T-cell (primary cell): ENCODE measurements at places on chromosomes 6 and 20. TPM values are rescaled to one million over a fixed set of nuclear protein-coding genes. Genes with fewer than 3 reads are reported as not detected.

DNA sequence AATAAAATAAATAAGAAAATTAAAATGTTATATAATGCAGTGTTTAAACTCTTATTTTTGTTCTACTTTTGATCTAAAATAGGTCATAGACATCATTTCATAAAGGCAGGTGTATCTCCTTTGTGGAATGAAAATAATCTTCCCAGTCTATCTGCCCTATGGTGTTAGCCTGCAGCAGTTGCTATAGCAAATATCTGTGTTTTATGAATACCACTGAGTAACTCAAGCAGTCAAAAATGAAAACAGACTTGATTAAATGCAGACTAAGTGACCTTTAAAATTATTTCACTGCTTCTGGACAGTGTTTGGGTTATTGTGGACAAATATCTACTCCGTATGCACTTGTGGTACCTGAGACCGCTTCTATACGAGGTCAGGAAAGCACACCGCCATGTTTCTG is 11.8 kb downstream of the HTR1B start:
- DNase-seq = no peak

DNA sequence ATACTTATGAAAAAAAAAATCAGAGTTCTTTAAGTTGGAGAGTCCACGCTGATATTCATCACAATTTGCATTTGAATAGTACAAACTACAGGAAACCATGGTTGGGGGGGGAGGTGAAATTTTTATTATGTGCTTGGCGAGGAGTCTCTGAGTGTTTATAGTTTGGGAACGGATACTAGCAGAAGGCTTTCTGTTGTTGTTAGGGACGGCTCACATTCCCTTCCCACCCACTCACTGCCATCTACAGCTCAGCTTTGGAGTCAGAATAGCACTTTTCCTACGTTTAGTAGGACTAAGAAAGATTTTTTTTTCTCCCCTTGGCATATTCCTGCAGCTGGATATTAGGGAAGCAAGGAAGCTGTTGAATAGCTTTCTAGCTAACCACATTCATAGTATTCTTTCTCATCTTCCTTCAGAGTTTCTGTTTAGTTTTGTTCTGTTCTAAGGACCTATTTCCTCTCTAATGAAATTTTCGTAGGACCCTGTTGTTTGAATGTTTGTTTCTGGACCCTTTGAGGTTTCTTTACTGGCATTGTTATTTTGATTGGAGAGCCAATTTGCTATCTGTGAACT is 235.1 kb upstream of the ZNF217 start:
- DNase-seq = no peak

BNIP5 gene
- total RNA-seq = not detected

DNA sequence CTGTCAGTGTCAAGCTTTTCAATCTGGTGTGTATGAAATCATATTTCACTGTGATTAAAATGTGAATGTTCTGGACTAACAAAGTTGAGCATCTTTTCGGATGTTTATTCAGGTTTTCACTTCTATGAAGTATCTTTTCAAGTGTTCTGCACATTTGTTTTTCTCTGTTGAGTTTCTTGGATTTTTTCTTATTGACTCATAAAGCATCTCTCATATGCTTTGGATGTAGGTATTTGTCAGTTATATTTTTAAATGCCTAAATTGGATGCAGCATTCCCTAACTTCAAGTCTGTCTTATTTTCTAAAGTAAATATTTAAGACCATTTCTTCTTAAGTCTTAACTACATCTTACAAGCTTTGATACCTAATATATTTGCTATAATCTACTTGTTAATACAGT is 398.0 kb downstream of the PLCB1 start:
- no peak for DNase-seq

- no peak for DNase-seq
Measured at GRCh38 chr6:150129616-150130505, 13.0 kb upstream of the PPP1R14C start.

- DNase-seq = no peak
Measured at GRCh38 chr20:56202493-56203077, 45.9 kb upstream of the MC3R start.

GRCh38 chr6:111743360-111743759 is 129.9 kb downstream of the FYN start:
- no peak for DNase-seq

DNA sequence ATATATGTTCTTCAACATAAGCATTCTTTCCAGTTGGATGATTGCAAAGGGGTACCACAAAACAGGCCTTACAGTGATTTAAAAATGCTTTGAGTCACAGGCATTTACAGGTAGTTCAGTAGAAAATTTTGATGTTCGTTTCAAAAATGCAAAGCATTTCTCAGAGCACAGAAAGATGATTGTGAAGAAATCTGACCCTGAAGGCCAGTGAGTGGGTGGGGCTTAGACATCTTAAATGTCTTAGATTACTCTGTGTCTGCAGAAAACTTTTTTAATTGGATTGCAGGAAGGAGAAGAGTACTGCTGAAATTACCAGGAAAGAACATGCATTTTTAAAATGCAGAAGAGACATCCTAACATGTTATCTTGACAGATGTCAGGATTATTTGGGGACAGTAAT is 268.3 kb downstream of the CDKAL1 start:
- no peak for DNase-seq

- DNase-seq = no peak
Measured at GRCh38 chr20:8043687-8044282, 24.2 kb upstream of the TMX4 start.

GRCh38 chr6:151140767-151141166 is 99.0 kb upstream of the AKAP12 start:
- DNase-seq = no peak

ATP5F1E gene
- total RNA-seq = 64.2 TPM

- DNase-seq = no peak
Measured at GRCh38 chr6:156839591-156840001, 62.4 kb downstream of the ARID1B start.

MAN1A1 gene
- total RNA-seq = 13.5 TPM

DNA sequence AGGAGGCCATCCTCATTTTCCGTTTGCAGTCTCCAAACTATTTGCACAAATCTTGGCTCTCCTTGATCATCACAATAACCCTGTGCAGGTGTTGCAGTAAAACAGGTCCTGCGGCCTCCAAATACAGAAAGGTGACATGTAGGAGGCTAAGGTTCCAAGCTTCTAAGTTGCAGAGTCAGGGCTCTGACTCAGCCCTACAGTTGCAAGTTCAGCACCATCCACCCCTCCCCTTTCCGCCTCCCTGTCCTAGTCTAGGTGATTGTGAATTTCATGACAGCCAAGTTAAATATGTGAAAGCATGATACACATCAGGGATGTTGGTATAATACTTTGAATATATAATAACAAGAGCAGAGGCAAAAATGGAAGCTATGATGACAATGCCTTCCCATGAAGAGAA is 317.3 kb upstream of the CDH4 start:
- DNase-seq = no peak
